ENCODE measurements at places on chromosomes 6 and 20.

- no peak for DNase-seq
Measured at GRCh38 chr20:4713401-4713800, 8.3 kb upstream of the PRND start.

GRCh38 chr20:8132484-8133309 is 631 bp downstream of the PLCB1 start:
- DNase-seq: no peak

DNA sequence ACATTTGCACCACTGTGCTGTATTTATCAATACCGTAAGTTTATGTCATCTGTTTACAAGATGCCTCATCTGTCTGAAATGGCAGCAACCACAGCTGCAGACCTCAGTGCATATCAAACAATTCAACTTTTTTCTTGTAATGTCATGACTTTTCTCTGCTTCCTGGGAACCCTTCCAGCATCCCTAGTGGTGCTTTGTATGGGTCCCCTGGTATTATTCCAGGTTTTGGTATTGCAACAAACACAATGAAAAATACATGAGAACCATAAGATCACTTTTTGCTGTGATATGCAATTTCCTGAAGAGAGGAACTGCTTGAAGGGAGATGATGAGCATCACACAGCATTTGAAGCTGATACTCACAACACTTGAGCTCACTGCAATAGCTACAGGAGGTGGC is 12.0 kb upstream of the TXNDC5 start:
- DNase-seq: no peak

DNA sequence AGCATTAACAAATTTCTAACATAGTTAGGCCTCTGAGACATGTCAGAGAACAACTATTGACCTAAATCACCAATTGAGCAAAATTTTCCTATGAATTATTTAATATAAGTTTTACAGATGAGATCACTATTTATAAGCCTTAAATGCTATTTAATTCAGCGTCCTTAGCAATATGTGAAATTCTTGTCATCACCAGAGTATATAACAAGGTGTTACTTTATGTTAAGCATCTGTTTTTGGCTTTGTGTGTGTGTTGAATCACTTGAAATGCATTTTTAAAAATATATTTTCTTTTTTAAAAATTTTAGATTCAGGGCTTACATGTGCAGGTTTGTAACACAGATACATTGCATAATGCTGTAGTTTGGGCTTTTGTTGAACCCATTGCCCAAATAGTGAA is 794.1 kb downstream of the EYS start:
- DNase-seq: no peak

- DNase-seq: no peak
Measured at GRCh38 chr20:61705386-61706258, 360.1 kb downstream of the TAF4 start.

DNA sequence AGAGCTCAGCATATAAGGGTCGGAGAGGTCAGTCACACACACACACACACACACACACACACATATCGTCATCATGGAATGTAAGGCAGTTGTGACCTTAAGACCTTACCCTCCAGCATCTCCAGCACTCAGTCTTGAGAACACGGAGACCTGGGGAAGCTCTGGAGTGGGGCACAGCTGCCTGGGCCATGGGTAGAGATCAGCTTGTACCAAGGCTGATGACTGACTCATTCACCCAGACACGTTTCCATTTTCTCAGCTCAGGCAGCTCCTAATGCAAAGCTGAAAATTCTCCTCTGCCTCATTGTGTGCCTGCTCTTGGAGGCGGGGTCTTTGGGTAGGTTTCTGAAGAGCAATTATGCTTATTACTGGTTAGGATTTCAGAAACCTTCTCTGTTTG is 38.3 kb upstream of the PDYN start:
- DNase-seq: no peak

GRCh38 chr20:17558154-17558940 is 11.5 kb upstream of the DSTN start:
- DNase-seq: no peak

- no peak for DNase-seq
Measured at GRCh38 chr20:2952766-2953165, 79.5 kb downstream of the PTPRA start.
